ENCODE measurements at places on chromosomes 3 and 15.

DNA sequence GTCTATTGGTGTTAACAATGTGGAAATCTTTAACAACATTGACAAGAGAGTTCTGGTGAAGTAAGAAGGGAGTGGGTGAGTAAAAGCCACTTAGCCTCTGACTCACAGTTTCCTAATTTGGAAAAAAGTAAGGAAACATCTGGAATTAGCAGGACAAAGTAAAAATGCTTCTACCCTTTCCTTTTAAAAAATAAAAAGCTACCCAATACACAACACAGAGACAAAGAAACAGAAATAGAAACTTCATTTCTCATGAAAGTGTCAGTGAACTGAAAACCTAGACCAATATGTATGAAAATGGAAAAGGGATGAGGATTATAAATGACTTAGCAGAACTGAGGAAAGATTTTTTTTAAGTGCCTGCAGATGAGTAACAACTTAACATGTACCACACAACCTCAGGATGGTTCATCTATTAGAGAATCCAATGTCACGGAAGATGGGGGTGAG lies 65.4 kb downstream of the SSR3 start:
- no peak for DNase-seq

DNA sequence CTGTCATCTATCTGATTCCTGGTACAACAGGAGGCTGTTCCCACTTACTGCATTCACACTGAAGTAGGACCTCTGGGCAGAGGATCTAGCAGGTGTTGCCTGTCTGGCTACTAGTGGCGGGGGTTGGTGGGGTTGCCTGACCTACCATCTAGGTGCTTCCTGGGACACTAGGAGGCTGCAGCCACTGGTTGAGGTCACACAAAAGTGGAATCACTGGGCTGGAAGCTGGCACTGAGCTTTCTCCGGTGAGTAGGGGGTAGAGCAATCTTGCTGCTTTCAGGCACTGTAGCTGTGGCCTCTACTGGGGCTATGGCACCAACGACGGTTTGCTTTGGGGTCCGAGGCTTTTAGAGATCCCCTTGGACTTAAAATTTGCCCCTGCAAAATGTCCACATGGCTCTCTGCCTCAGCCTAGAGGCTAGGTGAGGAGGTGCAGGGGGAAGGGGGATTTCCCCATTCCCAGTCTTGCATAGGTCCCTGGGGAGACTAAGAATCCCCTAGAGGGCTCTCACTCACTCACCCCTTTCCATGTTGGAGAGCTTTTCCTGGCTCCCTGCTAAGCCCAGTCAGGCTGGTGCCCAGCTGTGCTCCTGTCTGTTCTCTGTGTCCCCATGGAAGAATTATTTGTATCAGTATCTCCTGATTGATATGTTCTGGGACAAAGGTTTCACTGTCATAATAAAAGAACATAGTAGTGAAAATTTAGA lies 397.7 kb upstream of the EPHA6 start:
- no peak for DNase-seq

DNA sequence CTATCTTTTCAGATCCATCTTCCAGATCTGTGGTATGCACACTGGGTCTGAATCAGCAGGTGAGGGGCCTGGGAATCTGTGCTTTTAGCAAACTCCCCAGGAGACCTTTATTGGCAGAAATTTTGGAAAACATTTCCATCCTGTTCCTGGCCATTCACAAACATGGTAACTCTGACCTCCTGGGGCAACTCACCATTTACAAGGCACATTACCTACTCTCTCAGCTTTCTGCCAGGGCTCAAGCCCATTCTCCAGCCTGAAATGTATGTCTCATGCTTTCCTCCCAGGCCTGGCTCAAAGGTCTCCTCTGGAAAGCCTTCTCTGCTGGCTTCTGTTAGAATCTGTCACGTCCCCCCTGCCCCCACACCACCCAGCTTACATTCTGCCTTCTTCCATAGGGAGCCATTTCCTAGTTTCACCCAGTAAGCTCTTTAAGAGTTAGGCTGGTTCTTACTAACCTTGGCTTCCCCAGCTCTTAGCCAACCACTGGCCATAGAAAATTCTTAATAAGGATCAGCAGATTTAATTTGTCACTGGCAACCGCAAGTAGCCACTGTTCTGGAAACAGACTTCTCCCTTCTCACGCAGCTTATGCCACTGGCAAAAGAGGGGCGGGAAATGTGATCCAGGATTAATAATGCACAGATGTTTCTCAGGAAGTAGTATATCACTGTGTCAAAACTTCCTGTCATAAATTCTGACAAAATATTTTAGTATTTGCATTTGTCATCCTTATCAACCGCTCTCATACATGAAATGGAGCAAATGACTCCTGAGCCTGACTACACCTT lies 55.0 kb downstream of the RORA start:
- DNase-seq, result no peak

- DNase-seq, result no peak
Measured at GRCh38 chr3:134002306-134002705, 27.4 kb downstream of the SLCO2A1 start.

GRCh38 chr3:19543212-19543841 lies 390.7 kb downstream of the EFHB start:
- DNase-seq, result no peak
